Left kidney (tissue), 8 donors: ENCODE measurements at places on chromosomes 2 and 18.

GRCh38 chr18:38464024-38464423, 898.4 kb upstream of the CELF4 start:
- DNase-seq = no peak

- no peak for DNase-seq
Measured at GRCh38 chr2:137009953-137010352, 244.6 kb downstream of the THSD7B start.

GRCh38 chr2:131103165-131103564, 2.0 kb upstream of the PLEKHB2 start:
- DNase-seq = no peak

- no peak for DNase-seq
Measured at GRCh38 chr18:22446325-22446724, 28.6 kb upstream of the CTAGE1 start.

- no peak for DNase-seq
Measured at GRCh38 chr2:77301441-77301840, 220.7 kb downstream of the LRRTM4 start.

DNA sequence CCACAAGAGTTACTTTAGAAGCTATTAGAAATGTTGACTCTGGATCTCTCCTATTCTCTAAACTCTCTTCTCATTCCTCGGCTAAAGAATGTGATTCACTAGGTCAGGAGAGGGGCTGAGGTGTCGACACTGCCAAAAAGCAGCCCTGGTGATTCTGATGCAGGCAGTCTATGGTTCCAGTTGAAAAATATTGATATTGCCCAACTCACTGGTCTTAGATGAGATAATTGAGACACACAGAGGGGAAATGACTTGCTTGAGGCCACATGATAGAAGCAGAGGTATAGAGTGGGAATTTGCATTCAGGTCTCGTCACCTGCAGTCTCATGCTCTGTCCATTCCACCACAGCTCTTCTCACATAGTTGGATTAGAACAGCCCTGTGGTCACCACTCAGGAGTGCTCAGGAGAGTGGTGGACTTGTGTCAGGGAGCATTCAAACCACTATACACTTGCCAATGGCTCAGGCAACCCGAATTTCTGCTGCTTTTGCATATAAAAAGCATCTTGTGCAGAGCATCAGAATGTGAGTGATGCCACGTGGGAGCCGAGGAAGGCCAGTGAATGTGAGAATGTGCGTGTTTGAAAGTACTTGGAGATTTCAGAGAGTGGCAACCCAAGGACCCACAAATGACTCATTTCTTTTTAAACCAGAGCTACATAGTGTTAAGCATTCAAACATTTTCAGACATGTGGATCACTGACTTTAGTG, 65.1 kb upstream of the CTLA4 start:
- no peak for DNase-seq

- no peak for DNase-seq
Measured at GRCh38 chr2:36716111-36716510, 19.6 kb downstream of the VIT start.

DNA sequence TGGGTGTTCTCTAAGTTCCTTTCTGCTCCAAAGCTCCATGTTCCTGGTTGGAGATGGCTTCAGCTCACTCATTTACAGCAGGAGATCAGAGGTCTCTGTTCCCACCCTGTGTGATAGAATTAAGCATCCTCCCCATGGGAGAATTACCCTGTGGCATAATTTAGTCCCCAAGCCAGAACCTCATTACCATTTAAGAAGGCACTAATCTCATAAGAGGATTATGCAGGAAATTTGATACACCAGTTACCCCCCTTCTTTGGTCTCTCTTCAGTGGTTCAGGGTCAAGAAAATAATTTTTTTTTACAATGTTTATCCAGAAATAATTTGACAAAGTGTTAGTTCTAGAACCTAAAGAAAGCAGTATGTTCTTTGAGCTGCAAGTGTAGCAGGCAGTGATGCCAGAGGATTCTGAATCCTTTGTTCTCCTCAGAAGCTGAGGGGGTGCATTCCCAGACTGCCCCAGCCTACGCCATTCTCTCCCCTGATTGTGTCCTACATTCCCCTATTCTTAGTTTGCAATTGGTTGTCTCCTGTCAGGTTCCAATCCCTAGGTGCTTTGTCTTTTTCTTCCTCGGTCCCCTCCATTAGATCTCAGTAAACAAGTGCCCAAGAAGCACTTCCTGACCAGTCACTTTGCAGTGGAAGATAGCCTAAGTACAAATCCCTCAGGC, 163.6 kb downstream of the PRKCE start:
- no peak for DNase-seq
